ENCODE measurements at places on chromosomes 7 and 10.

DNA sequence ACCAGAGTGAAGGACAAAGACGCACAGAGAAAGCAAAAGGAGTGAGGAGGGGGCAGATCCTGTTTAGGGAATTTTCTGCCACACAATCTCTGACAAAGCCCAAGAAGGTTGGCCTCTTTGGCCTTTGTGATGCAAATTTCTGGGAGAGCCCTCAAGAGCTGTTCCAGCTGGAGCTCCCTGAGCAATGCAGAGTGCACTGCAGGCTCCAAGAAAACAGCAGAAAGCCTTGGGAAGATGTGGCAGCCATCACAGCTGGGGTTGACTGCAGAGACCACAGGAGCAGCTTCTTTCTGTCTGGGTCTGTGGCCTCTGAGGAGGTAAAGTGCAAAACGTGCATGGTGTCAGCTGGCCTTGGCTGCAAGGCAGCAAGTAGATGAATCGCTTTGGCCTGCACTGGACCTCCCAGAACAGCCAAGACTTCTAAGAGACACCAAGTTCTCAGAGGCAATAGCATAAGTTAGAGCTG lies 200.2 kb downstream of the ELMO1 start:
- no peaks in the 10 kb centered on the region for H3K4me1 ChIP-seq
- H3K27me3 ChIP-seq, result no peaks in the 10 kb centered on the region

DNA sequence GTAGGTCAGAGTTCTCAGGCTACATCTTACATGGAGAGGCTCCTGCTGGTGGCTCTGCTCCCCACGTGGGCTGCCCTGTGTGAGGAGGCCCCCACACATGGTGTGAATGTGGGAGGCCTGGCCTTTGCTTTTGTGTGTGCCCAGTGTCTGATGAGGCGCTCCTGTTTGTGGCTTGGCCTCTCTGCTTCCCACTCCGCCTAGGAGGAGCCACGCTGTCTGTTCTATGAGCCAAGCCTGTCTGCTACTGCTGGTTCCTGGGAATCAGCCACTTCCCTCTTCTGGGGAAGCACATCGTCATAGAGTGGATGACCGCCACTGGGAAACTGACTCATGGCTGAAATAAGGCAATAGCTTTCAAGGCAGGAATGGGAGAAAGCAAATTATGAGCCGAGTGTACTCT lies 87.1 kb downstream of the CYP26A1 start:
- DNase-seq, result peak; percentile 61
- H3K27me3 ChIP-seq, result peaks cover 6% of the 10 kb centered on the region
- no peaks in the 10 kb centered on the region for H3K36me3 ChIP-seq
- no peak overlapping the region for H3K4me3 ChIP-seq

DNA sequence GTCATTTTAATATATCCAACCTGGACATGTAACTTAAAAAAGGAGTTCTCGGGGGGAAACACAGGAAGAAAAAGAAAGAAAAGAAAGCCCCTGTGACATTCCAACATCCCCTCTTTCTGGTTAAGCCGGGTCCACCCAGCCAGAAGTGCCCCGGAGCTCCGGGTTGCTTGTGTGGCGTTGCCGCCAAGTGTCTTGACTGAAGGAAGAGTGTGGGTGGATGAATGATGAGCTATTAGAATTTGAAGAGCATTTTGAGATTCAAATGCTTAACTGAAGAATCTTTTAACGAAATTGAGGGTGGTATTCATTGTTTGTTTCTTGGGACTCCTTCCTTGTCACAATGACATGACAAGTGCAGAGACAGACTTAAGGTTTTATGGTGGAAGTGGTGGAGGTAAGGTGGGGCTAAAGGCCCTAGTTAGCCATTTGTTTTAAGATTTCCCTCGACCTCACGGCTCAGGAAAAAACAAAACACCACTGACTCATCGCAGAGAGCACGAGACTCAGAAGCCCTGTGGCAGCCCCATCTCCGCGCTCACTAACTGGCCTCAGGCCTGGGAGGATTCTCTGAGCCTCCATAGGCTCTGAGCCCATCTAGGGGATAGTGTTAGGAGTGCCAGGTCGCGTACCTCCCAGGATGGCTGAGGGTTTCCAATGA lies 1.8 kb upstream of the GLI3 start:
- H3K4me1 ChIP-seq, result peaks cover 10% of the 10 kb centered on the region
- H3K27me3 ChIP-seq, result no peaks in the 10 kb centered on the region
- peak; percentile 86 for DNase-seq
- peak overlapping the region; percentile 79 for H3K27ac ChIP-seq

GRCh38 chr7:94687076-94687475 lies 31.1 kb upstream of the SGCE start:
- no peak for DNase-seq
- no peaks in the 10 kb centered on the region for H3K27me3 ChIP-seq
- no peak overlapping the region for H3K4me3 ChIP-seq
- no peaks in the 10 kb centered on the region for H3K36me3 ChIP-seq

- DNase-seq, result no peak
- no peaks in the 10 kb centered on the region for H3K4me1 ChIP-seq
- no peak overlapping the region for H3K4me3 ChIP-seq
- no peaks in the 10 kb centered on the region for H3K36me3 ChIP-seq
Observed at GRCh38 chr7:343227-343822, 53.4 kb downstream of the FOXL3 start.

DNA sequence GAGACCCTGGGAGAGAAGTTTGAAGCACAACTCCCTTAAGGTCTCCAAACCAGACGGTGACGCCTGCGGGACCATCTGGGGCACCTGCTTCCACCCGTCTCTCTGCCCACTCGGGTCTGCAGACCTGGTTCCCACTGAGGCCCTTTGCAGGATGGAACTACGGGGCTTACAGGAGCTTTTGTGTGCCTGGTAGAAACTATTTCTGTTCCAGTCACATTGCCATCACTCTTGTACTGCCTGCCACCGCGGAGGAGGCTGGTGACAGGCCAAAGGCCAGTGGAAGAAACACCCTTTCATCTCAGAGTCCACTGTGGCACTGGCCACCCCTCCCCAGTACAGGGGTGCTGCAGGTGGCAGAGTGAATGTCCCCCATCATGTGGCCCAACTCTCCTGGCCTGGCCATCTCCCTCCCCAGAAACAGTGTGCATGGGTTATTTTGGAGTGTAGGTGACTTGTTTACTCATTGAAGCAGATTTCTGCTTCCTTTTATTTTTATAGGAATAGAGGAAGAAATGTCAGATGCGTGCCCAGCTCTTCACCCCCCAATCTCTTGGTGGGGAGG lies 10.8 kb downstream of the SERPINE1 start:
- H3K36me3 ChIP-seq, result peaks cover 49% of the 10 kb centered on the region
- H3K4me1 ChIP-seq, result peaks cover 18% of the 10 kb centered on the region
- H3K4me3 ChIP-seq, result no peak overlapping the region
- H3K27ac ChIP-seq, result peak overlapping the region; percentile 76

- no peaks in the 10 kb centered on the region for H3K4me1 ChIP-seq
- H3K4me3 ChIP-seq, result no peak overlapping the region
- H3K27ac ChIP-seq, result no peak overlapping the region
Observed at GRCh38 chr10:6840201-6840691, 260.2 kb upstream of the PRKCQ start.

DNA sequence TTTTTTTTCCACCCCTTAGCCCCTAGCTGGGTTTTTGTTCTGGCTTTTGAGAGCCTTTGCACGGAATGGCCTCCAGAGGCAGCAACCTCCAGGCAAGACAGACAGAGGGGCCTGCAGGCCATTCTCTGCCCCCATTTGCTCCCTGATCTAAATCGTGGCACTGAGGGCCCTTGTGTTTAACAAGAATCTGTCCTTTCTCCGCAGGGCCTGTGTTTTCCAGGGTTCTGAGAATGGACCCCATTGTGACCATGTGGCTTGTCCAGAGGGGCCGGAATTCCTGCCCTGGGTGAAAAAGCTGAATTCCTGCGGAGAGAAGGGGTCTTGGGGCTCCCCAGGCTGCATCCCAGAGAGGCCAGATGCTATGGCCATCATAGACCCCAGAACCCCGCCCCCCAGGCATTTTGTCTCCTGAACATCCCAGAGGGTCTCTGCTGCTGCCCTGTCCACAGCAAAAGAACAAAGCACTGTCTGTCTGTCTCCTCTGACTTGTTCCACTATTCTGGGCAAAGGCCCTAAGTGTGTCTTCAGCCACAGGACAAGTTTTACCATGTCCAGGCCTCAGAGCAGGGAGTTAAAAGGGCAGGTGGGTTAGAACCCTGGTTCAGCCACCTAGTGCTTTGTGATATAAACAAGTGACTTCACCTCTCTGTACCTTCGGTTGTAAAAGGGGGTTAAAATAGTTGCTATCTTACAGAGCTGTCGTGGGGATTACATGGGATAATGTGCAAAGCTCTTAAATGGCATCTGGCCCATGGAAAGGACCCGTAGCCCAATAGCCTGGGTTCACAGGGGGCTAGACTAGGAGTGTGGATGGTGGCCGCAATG lies 155.6 kb downstream of the SH3PXD2A start:
- H3K27me3 ChIP-seq, result no peaks in the 10 kb centered on the region
- DNase-seq, result no peak
- peaks cover 13% of the 10 kb centered on the region for H3K4me1 ChIP-seq
- no peaks in the 10 kb centered on the region for H3K36me3 ChIP-seq
- H3K27ac ChIP-seq, result no peak overlapping the region
- no peak overlapping the region for H3K4me3 ChIP-seq

GRCh38 chr10:71007516-71007915 lies 119.2 kb upstream of the PCBD1 start:
- H3K4me1 ChIP-seq, result no peaks in the 10 kb centered on the region
- no peak for DNase-seq
- H3K27ac ChIP-seq, result no peak overlapping the region
- peaks cover 98% of the 10 kb centered on the region for H3K27me3 ChIP-seq

DNA sequence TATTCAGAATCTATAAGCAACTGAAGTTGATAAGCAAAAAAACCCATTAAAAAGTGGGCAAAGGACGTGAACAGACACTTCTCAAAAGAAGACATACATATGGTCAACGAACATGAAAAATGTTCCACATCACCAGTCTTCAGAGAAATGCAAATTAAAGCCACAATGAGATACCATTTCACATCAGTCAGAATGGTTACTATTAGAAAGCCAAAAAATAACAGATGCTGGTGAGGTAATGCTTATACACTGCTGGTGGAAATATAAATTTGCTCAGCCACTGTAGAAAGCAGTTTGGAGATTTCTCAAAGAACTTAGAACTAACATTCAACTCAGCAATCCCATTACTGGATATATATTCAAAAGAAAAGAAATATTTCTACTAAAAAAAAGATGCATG lies 332.8 kb upstream of the PLXDC2 start:
- H3K4me1 ChIP-seq, result no peaks in the 10 kb centered on the region
- H3K27me3 ChIP-seq, result no peaks in the 10 kb centered on the region
- no peak overlapping the region for H3K4me3 ChIP-seq
- no peak for DNase-seq

DNA sequence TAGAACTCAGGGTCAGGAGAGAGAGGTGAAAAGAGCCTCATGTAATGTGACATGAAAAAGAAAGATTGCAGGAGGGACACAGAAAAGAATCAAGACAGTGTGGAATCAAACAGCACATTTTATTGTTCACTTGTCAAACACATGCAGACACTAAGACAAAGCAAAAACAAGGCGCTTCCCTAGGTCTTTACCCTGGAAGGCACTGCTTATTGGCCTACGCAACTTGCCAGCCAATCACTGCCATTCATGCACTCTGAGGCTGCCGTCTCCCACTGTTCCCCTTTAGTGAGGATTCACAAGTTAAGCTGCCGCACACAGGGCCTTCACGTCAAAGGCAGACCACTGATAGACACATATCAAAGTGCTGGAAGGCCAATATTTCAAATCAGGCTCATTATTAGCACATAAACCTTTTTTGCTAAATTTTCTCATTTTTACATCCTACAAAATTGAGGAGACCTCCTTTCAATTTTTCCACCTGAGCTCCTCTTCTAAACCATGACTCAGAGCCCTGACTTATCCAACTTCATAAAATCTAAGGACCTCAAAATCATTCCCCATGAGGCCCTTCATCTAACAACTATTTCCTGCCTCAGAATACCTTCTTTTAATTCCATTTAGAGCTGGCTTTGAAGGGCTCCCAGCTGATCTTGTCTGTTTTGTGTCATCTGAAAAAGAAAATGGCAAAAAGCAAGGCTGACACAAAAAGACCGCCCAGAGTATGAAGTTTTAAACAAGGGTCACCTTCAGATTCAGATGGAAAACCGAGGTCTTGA lies 149.4 kb downstream of the CHCHD3 start:
- no peak for DNase-seq
- H3K27ac ChIP-seq, result no peak overlapping the region
- no peaks in the 10 kb centered on the region for H3K27me3 ChIP-seq
- no peaks in the 10 kb centered on the region for H3K36me3 ChIP-seq
- no peak overlapping the region for H3K4me3 ChIP-seq

- peak; percentile 32 for DNase-seq
- H3K27ac ChIP-seq, result peak overlapping the region; percentile 86
- H3K36me3 ChIP-seq, result peaks cover 7% of the 10 kb centered on the region
- peaks cover 17% of the 10 kb centered on the region for H3K4me1 ChIP-seq
- H3K27me3 ChIP-seq, result no peaks in the 10 kb centered on the region
- H3K4me3 ChIP-seq, result peak overlapping the region; percentile 25
Observed at GRCh38 chr7:116687801-116688201, 15.8 kb downstream of the MET start.

- no peak overlapping the region for H3K4me3 ChIP-seq
- no peak for DNase-seq
- H3K4me1 ChIP-seq, result no peaks in the 10 kb centered on the region
- H3K36me3 ChIP-seq, result peaks cover 6% of the 10 kb centered on the region
- H3K27ac ChIP-seq, result no peak overlapping the region
- no peaks in the 10 kb centered on the region for H3K27me3 ChIP-seq
Observed at GRCh38 chr10:119588071-119588470, 8.7 kb downstream of the TIAL1 start.

- H3K4me1 ChIP-seq, result peaks cover 6% of the 10 kb centered on the region
- H3K27ac ChIP-seq, result no peak overlapping the region
- H3K4me3 ChIP-seq, result no peak overlapping the region
- H3K27me3 ChIP-seq, result no peaks in the 10 kb centered on the region
Observed at GRCh38 chr10:113849946-113850345, 3.9 kb downstream of the DCLRE1A start.

DNA sequence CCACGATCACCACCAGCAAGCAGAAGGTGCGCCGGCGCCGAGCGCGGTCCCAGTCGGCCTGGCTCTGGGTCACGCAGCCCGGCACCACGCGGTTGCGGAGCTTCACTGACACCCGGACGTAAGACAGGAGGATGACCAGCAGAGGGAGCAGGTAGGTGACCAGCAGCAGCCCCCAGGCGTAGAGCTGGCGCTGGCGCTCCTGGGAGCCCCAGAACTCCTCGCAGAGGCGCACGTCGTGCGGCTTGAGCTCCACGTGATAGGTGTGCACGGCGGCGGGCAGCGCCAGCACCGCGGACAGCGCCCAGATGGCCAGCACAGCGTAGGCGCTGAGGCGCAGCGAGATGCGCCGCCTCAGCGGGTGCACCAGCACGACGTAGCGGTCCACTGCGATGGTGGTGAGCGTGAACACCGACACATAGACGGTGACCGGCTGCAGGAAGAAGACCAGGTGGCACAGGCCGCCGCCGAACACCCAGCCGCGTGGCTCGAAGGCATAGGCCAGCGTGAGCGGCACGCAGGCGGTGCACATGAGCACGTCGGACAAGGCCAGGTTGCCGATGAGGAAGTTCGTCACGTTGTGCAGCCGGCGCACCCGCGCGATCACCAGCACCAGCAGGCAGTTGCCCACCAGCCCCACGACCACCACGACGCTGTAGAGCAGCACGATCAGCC lies 920 bp downstream of the PRLHR start:
- DNase-seq, result peak; percentile 22
- H3K27me3 ChIP-seq, result peaks cover 92% of the 10 kb centered on the region
- no peaks in the 10 kb centered on the region for H3K36me3 ChIP-seq
- no peak overlapping the region for H3K4me3 ChIP-seq
